Activated T-cell treated with anti-CD3 and anti-CD28 coated beads for 48 hours (primary cell): ENCODE measurements at places on chromosomes 3 and 15.

GRCh38 chr15:85746641-85747040 lies 48.1 kb downstream of the KLHL25 start:
- no peak for DNase-seq

GRCh38 chr15:88542342-88542733 lies 4.1 kb downstream of the DET1 start:
- DNase-seq: no peak

GRCh38 chr3:124995460-124995994 lies 60.3 kb downstream of the HEG1 start:
- DNase-seq: peak; percentile 5

DNA sequence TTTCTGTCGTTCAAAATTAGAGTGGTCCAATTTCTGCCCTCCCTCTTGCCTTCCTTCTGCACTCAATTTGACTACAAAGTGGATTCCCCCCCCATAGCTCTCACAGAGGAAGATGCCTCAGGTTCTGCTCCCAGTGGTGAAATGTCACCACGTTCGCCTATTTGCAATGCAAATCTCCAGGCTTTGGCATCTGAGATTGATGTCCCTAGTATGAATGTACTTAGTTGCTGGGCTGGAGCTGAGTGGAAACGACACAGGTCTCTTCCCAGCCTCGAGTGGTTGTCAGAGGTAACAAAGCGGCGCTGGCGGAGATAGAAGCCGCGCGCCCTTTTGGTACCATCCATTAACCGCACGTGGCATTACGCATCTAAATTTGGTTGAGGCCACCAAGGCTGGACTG lies 860.1 kb downstream of the MCTP2 start:
- no peak for DNase-seq
